ENCODE measurements at places on chromosomes 16 and 17.

GRCh38 chr17:80361495-80362220 lies 53.3 kb upstream of the ENDOV start:
- no peak overlapping the region for H3K4me3 ChIP-seq
- peak; percentile 14 for DNase-seq
- no peak overlapping the region for H3K27ac ChIP-seq
- peaks cover 99% of the 10 kb centered on the region for H3K36me3 ChIP-seq

DNA sequence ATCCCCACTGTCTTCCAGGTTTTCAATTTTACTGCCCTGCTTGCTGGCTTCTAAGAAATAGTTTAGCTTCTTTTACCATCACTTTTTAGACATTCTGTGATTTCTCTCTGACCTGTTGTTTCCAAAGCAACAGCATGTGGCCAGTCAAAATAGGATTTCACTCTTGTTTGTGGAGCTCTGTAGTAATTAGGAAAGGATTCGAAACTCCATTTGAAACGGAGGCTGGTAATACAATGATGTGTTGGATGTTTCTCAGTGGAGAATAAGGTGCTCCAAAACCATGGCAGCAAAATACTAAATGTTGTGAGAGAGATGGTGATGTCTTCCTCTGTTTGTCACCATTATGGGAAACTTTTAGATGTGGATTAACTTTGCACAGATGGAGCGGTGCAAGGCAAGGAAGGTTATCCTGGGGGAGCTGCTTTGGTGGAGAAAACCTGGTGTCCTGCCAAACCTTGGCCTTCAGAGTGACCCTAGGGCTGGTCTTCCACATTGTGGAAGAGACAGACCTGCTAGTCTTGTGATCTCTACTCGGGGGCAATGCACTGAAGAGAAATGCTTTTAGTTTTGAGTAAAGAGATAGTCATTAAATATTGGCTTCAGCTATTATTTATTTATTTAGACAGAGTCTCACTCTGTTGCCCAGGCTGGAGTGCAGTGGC lies 79.4 kb downstream of the PRKCA start:
- no peak for DNase-seq
- no peak overlapping the region for H3K4me3 ChIP-seq
- H3K27me3 ChIP-seq = no peaks in the 10 kb centered on the region
- H3K4me1 ChIP-seq = peaks cover 3% of the 10 kb centered on the region
- no peak overlapping the region for H3K27ac ChIP-seq
- no peaks in the 10 kb centered on the region for H3K36me3 ChIP-seq

GRCh38 chr16:30113711-30114333 lies 485 bp upstream of the GDPD3 start:
- H3K4me1 ChIP-seq = peaks cover 21% of the 10 kb centered on the region
- H3K27ac ChIP-seq = peak overlapping the region; percentile 6
- no peak overlapping the region for H3K4me3 ChIP-seq
- DNase-seq = no peak
- peaks cover 31% of the 10 kb centered on the region for H3K36me3 ChIP-seq

GRCh38 chr16:16021988-16022682 lies 72.7 kb downstream of the ABCC1 start:
- no peaks in the 10 kb centered on the region for H3K27me3 ChIP-seq
- H3K4me1 ChIP-seq = peaks cover 14% of the 10 kb centered on the region
- no peak for DNase-seq
- no peak overlapping the region for H3K27ac ChIP-seq
- no peak overlapping the region for H3K4me3 ChIP-seq

- H3K36me3 ChIP-seq = no peaks in the 10 kb centered on the region
- no peak overlapping the region for H3K27ac ChIP-seq
- no peaks in the 10 kb centered on the region for H3K27me3 ChIP-seq
- no peak overlapping the region for H3K4me3 ChIP-seq
- DNase-seq = no peak
- H3K4me1 ChIP-seq = no peaks in the 10 kb centered on the region
Observed at GRCh38 chr16:73418051-73418450, 370.1 kb upstream of the ZFHX3 start.

DNA sequence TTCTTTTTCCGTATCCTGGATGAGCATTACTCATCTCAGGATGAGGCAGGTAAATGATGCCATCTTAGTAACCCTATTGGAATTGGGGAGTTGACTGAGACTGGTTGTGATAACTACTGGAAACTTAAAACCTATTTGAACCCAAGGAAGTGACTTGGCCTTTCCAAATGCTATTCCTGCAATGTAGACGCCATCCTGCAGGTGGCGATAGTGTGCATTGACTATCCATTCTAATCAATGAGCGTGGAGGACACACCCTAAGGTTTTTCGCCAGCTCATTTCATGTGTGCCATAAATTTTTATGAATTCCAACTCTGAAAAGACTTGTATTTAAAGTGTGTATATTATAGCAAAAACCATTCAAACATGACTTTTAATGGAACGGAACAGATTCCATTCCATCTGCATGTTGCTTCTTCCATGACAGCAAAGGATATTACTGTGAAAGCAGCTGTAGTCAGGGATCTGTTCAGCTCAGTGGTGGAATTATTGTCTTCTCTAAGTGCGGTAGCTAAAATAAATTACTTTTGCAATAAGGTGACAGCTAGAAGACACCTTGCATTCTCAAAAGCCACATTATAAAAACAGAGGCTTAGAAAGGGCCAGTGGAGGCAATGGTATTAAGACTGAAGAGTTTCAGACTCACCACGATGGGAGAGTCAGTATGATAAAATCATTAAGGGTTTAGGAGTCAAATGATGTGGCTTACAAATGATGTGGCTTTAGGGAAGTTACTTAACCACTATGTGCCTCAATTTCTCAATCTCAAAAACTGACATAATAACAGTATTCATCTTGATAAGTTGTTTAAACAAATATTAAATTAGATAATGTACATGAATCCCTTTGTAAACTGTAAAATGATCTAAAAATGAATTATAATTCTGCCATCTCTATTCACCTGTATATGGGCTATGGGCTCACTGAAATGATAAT lies 55.5 kb downstream of the SYT17 start:
- DNase-seq = no peak
- H3K27ac ChIP-seq = no peak overlapping the region
- H3K4me3 ChIP-seq = no peak overlapping the region
- H3K4me1 ChIP-seq = no peaks in the 10 kb centered on the region
- H3K36me3 ChIP-seq = no peaks in the 10 kb centered on the region

DNA sequence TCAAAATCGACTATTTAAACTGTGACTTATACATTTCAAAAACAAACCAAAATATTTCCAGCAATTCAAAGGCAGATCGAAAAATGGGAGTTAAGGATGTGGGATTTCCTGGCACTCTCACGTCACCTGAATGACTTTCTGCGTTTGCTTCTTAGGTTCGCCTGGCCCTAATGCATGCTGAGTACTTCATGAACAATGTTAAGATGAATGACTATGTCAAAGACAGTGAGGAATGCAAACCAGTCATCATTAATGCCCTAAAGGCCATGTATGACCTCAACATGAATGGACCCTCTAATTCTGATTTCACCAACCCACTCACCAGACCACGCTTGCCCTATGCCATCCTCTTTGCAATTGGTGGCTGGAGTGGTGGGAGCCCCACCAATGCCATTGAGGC lies 7.3 kb downstream of the KLHL10 start:
- H3K27me3 ChIP-seq = no peaks in the 10 kb centered on the region
- H3K36me3 ChIP-seq = peaks cover 4% of the 10 kb centered on the region
- no peak overlapping the region for H3K27ac ChIP-seq
- no peak overlapping the region for H3K4me3 ChIP-seq
- H3K4me1 ChIP-seq = no peaks in the 10 kb centered on the region

GRCh38 chr17:59238906-59239305 lies 18.6 kb downstream of the GDPD1 start:
- no peaks in the 10 kb centered on the region for H3K4me1 ChIP-seq
- H3K27ac ChIP-seq = no peak overlapping the region
- no peak overlapping the region for H3K4me3 ChIP-seq
- DNase-seq = no peak

DNA sequence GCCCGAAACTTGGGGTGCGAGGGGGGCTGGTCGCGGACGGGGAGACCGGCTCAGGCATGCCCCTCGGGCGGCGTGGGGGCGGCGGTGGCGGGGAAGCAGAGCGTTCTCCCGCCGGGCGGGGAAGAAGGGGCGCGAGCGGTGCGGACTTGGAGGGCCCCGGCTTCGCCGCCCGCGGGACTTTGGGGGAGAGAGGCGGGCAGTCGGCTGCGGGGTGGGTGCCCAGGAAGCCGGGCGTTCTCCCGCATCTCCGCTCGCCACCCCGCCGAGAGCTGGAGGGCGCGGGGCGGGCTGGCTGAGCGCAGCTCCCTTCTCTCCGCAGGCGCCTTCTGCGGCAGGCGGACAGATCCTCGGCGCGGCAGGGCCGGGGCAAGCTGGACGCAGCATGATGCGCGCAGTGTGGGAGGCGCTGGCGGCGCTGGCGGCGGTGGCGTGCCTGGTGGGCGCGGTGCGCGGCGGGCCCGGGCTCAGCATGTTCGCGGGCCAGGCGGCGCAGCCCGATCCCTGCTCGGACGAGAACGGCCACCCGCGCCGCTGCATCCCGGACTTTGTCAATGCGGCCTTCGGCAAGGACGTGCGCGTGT lies 772 bp downstream of the NTN1 start:
- peak overlapping the region; percentile 74 for H3K4me3 ChIP-seq
- DNase-seq = no peak
- no peak overlapping the region for H3K27ac ChIP-seq
- peaks cover 38% of the 10 kb centered on the region for H3K27me3 ChIP-seq
- H3K4me1 ChIP-seq = peaks cover 26% of the 10 kb centered on the region

DNA sequence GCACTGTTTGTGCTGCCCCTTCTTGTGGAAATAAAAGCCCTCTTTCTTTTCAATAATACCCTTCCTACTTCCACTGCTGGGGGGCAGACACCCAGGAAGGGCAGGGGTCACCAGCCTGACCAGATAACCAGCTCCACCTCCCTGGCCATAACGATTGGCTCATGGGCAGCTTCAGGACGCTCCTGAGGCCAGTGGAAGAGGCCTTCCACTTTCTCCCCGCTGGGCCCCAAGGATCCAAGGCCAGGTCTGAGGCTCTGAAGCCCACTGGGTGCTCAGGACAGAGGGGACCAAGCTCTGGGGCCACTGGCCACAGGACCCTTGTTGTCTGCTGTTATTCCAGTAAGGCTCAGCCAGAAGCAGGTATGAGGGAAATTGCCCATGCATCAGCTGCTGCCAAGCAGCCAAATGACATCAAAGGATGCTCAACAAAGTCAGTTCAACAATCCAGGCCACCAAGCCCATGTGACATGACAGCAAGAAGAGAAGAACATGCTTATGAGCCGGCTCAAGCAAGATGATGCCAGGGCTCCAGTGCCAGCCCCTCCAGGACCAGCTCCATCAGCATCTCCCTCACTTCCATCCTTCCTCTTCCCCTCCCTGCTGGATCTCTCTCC lies 238.8 kb downstream of the ZNF423 start:
- no peaks in the 10 kb centered on the region for H3K36me3 ChIP-seq
- no peak for DNase-seq
- H3K4me3 ChIP-seq = no peak overlapping the region
- no peaks in the 10 kb centered on the region for H3K4me1 ChIP-seq
- no peaks in the 10 kb centered on the region for H3K27me3 ChIP-seq

DNA sequence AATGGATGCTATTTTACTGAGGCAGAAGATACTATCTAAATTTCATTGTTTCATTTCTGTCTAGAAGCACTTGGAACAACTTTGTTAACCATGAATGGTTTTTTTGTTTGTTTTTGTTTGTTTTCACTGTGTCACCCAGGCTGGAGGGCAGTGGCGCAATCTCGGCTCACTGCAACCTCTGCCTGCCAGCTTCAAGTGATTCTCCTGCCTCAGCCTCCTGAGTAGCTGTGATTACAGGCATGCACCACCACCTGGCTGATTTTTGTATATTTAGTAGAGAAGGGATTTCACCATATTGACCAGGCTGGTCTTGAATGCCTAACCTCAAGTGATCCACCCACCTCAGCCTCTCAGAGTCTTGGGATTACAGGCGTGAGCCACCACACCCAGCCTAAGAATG lies 40.5 kb downstream of the ABHD15 start:
- no peak overlapping the region for H3K27ac ChIP-seq
- no peak overlapping the region for H3K4me3 ChIP-seq
- no peaks in the 10 kb centered on the region for H3K4me1 ChIP-seq

DNA sequence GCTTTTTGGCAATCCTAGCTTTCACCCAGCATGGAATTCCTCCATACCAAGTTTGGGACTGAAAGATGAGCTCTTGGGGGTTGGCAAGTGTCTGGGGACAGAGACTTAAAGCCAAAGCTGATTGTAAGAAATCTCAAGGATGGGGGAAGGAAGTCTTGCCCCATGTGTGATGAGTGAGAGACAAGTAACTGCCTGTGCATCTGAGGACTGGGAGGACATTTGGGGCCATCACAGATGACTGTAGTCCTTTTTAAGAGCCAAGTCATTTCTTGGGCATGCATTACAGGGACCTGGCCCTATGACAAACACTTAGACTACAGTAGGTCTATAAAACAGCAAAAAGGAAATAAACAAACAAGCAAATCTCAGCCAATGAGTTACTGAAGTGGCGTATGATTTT lies 36.3 kb upstream of the CCL2 start:
- H3K4me1 ChIP-seq = no peaks in the 10 kb centered on the region
- H3K27ac ChIP-seq = no peak overlapping the region
- peaks cover 2% of the 10 kb centered on the region for H3K27me3 ChIP-seq
- no peaks in the 10 kb centered on the region for H3K36me3 ChIP-seq
- no peak overlapping the region for H3K4me3 ChIP-seq
- DNase-seq = no peak

DNA sequence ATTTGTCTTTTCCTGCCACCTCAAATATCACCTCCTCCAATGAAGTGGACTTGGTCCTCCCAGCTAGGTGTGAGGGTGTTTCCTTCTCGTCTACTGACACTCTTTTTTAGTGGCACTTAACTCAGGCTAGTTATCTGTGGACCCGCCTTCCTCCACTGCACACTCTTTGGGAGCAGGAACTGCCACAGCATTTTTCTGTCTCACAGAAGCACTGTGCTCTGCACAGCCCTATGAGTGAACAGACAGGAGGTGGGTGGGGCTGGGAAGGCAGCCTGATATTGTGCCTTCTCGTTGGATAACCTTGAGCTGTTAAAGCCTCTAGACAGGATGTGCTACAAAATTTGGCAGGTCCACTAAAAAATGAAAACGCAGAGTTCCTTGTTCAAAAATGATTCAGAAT lies 31.9 kb upstream of the HOXB13 start:
- no peak overlapping the region for H3K27ac ChIP-seq
- H3K36me3 ChIP-seq = no peaks in the 10 kb centered on the region
- DNase-seq = no peak
- H3K27me3 ChIP-seq = peaks cover 10% of the 10 kb centered on the region
- no peak overlapping the region for H3K4me3 ChIP-seq

- no peaks in the 10 kb centered on the region for H3K36me3 ChIP-seq
- peaks cover 1% of the 10 kb centered on the region for H3K27me3 ChIP-seq
- no peak overlapping the region for H3K4me3 ChIP-seq
Observed at GRCh38 chr17:49146620-49147306, 14.2 kb downstream of the B4GALNT2 start.

GRCh38 chr16:87461466-87461991 lies 31.3 kb downstream of the ZCCHC14 start:
- H3K4me1 ChIP-seq = peaks cover 23% of the 10 kb centered on the region
- H3K4me3 ChIP-seq = no peak overlapping the region
- no peak for DNase-seq
- no peak overlapping the region for H3K27ac ChIP-seq
- peaks cover 15% of the 10 kb centered on the region for H3K36me3 ChIP-seq

GRCh38 chr16:80971819-80972218 lies 34.9 kb downstream of the CMC2 start:
- H3K27ac ChIP-seq = no peak overlapping the region
- H3K27me3 ChIP-seq = no peaks in the 10 kb centered on the region
- no peak overlapping the region for H3K4me3 ChIP-seq
- no peak for DNase-seq
- H3K36me3 ChIP-seq = peaks cover 13% of the 10 kb centered on the region

- H3K4me1 ChIP-seq = no peaks in the 10 kb centered on the region
- no peak overlapping the region for H3K27ac ChIP-seq
- peaks cover 44% of the 10 kb centered on the region for H3K36me3 ChIP-seq
- no peak overlapping the region for H3K4me3 ChIP-seq
Observed at GRCh38 chr17:2179615-2180295, 123.8 kb downstream of the SMG6 start.

GRCh38 chr16:75494661-75495075 lies 573 bp downstream of the CHST6 start:
- peak overlapping the region; percentile 35 for H3K4me3 ChIP-seq
- peaks cover 9% of the 10 kb centered on the region for H3K27me3 ChIP-seq

Measured in effector memory CD4-positive, alpha-beta T cell (primary cell).